Muscle of back (tissue), 13 donors: ENCODE measurements at places on chromosomes 13 and 19. TPM values are rescaled to one million over a fixed set of nuclear protein-coding genes. Genes with fewer than 3 reads are reported as not detected.

ZNF793 gene
- polyA plus RNA-seq, result 14.5 TPM

KIR2DL1 gene
- polyA plus RNA-seq, result not detected

NLRP7 gene
- polyA plus RNA-seq, result not detected

TMEM150B gene
- polyA plus RNA-seq, result 0.60 TPM

RNF6 gene
- polyA plus RNA-seq, result 28.5 TPM

ZNF835 gene
- polyA plus RNA-seq, result 2.4 TPM

IGFL2 gene
- polyA plus RNA-seq, result not detected

C19orf12 gene
- polyA plus RNA-seq, result 25.8 TPM

LILRA5 gene
- 0.96 TPM for polyA plus RNA-seq

DCT gene
- 0.20 TPM for polyA plus RNA-seq

CYP4F22 gene
- polyA plus RNA-seq, result 1.8 TPM

C1QTNF9B gene
- 3.1 TPM for polyA plus RNA-seq

PGLYRP1 gene
- 0.48 TPM for polyA plus RNA-seq

FCAR gene
- 0.50 TPM for polyA plus RNA-seq

ZNF441 gene
- polyA plus RNA-seq, result 5.5 TPM

TMEM147 gene
- 47.9 TPM for polyA plus RNA-seq

CASP14 gene
- not detected for polyA plus RNA-seq

FGF22 gene
- not detected for polyA plus RNA-seq

ZNF414 gene
- 13.9 TPM for polyA plus RNA-seq

CD37 gene
- 19.5 TPM for polyA plus RNA-seq

MYO16 gene
- polyA plus RNA-seq, result 9.0 TPM

GPR183 gene
- polyA plus RNA-seq, result 2.5 TPM

AP1M2 gene
- not detected for polyA plus RNA-seq

KLK1 gene
- polyA plus RNA-seq, result 0.51 TPM

CFAP97D2 gene
- not detected for polyA plus RNA-seq

CBARP gene
- polyA plus RNA-seq, result 1.8 TPM

LYPD5 gene
- polyA plus RNA-seq, result 0.48 TPM

OXGR1 gene
- polyA plus RNA-seq, result 1.4 TPM

CALR3 gene
- not detected for polyA plus RNA-seq

ZNF528 gene
- 15.8 TPM for polyA plus RNA-seq

GRIK5 gene
- polyA plus RNA-seq, result 3.6 TPM

SHISA7 gene
- 0.16 TPM for polyA plus RNA-seq

WDR87 gene
- 0.17 TPM for polyA plus RNA-seq

CCDC61 gene
- 6.4 TPM for polyA plus RNA-seq

ETHE1 gene
- 10.5 TPM for polyA plus RNA-seq

ATP4A gene
- not detected for polyA plus RNA-seq

KIR3DL2 gene
- not detected for polyA plus RNA-seq

CD22 gene
- polyA plus RNA-seq, result 0.55 TPM

LPAR6 gene
- polyA plus RNA-seq, result 28.9 TPM

ZNF527 gene
- polyA plus RNA-seq, result 5.6 TPM

S1PR2 gene
- 13.5 TPM for polyA plus RNA-seq

PAN3 gene
- polyA plus RNA-seq, result 25.7 TPM

CAMSAP3 gene
- polyA plus RNA-seq, result 1.6 TPM

ZNF497 gene
- polyA plus RNA-seq, result 1.8 TPM

TEX26 gene
- polyA plus RNA-seq, result 0.34 TPM

KLHL1 gene
- not detected for polyA plus RNA-seq

MAP3K10 gene
- polyA plus RNA-seq, result 8.8 TPM

DIRAS1 gene
- 5.2 TPM for polyA plus RNA-seq

ZNF253 gene
- 12.8 TPM for polyA plus RNA-seq

DENND1C gene
- 1.2 TPM for polyA plus RNA-seq

TGFBR3L gene
- 0.32 TPM for polyA plus RNA-seq

PEAK3 gene
- 0.05 TPM for polyA plus RNA-seq

ZNF134 gene
- 9.5 TPM for polyA plus RNA-seq

IL12RB1 gene
- polyA plus RNA-seq, result 0.43 TPM

CTU1 gene
- polyA plus RNA-seq, result 2.5 TPM

ZNF541 gene
- polyA plus RNA-seq, result 0.17 TPM

ZNF665 gene
- 4.8 TPM for polyA plus RNA-seq

TEX101 gene
- not detected for polyA plus RNA-seq

GJA3 gene
- 3.6 TPM for polyA plus RNA-seq
